ENCODE measurements at places on chromosomes 5 and 9. TPM values are rescaled to one million over a fixed set of nuclear protein-coding genes. Genes with fewer than 3 reads are reported as not detected.

The THOC3 gene
- total RNA-seq = 100 TPM

The CYLC2 gene
- not detected for total RNA-seq

The PCDHB7 gene
- not detected for total RNA-seq

The PPIC gene
- total RNA-seq = not detected

The DPP7 gene
- 371 TPM for total RNA-seq

The CMYA5 gene
- 0.15 TPM for total RNA-seq

The ARID3C gene
- not detected for total RNA-seq

The SPATA31C1 gene
- not detected for total RNA-seq

The GPR151 gene
- total RNA-seq = not detected

The PHYHD1 gene
- 1.0 TPM for total RNA-seq

The F12 gene
- 2.2 TPM for total RNA-seq

The CAST gene
- 112 TPM for total RNA-seq

The ANKRD18A gene
- 4.1 TPM for total RNA-seq

The ZDHHC12 gene
- 54.4 TPM for total RNA-seq

The CSF2 gene
- total RNA-seq = 1,648 TPM

The ROPN1L gene
- total RNA-seq = 0.20 TPM

The SPARC gene
- not detected for total RNA-seq

The PTGER4 gene
- total RNA-seq = 57.3 TPM

The PCDHA9 gene
- not detected for total RNA-seq

The CD180 gene
- 1.4 TPM for total RNA-seq

The HAPLN1 gene
- total RNA-seq = not detected

The SLC46A2 gene
- not detected for total RNA-seq

The BNC2 gene
- not detected for total RNA-seq

The TMEM215 gene
- not detected for total RNA-seq

The SV2C gene
- not detected for total RNA-seq

The KCNIP1 gene
- not detected for total RNA-seq

The SMIM33 gene
- total RNA-seq = 0.39 TPM

The TMEM174 gene
- not detected for total RNA-seq

The CIZ1 gene
- 154 TPM for total RNA-seq

The ALDH7A1 gene
- total RNA-seq = 0.76 TPM

The TYRP1 gene
- not detected for total RNA-seq

The EMB gene
- 80.6 TPM for total RNA-seq

The PCDHB3 gene
- total RNA-seq = not detected

The RAD17 gene
- total RNA-seq = 22.0 TPM

The RC3H2 gene
- 39.8 TPM for total RNA-seq

The PCDHB8 gene
- total RNA-seq = not detected

The NSMF gene
- 57.2 TPM for total RNA-seq

The ZNF474 gene
- not detected for total RNA-seq

The PCDH12 gene
- 2.2 TPM for total RNA-seq

The PCDHGB1 gene
- 0.32 TPM for total RNA-seq

The SLC6A7 gene
- total RNA-seq = not detected

The GPR150 gene
- total RNA-seq = 0.22 TPM

The CDKN2A gene
- total RNA-seq = 5.4 TPM

The CRB2 gene
- not detected for total RNA-seq

The GRIA1 gene
- not detected for total RNA-seq

The SMARCA2 gene
- 108 TPM for total RNA-seq

The JMY gene
- 5.9 TPM for total RNA-seq
